ENCODE measurements at places on chromosomes 7 and 10. TPM values are rescaled to one million over a fixed set of nuclear protein-coding genes. Genes with fewer than 3 reads are reported as not detected.

The ZYX gene
- polyA plus RNA-seq = 79.6 TPM

The OR2A42 gene
- not detected for polyA plus RNA-seq

The CNTNAP2 gene
- polyA plus RNA-seq = 145 TPM

GRCh38 chr10:82492647-82493046 lies 617.7 kb downstream of the NRG3 start:
- DNase-seq = no peak

DNA sequence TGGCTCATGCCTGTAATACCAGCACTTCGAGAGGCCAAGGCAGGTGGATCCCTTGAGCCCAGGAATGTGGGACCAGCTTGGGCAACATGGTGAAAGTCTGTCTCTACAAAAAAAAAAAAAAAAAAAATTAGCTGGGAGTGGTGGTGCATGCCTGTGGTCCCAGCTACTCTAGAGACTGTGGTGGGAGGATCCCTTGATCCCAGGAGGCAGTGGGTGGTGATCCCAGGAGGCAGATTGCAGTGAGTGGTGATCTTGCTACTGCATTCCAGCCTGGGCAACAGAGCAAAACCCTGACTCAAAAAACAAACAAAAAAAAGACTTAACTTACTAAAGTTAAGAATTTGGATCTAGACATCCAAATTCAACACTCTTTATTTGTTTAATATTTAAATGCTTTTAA lies 10.2 kb upstream of the ADO start:
- no peak for DNase-seq

- no peak for DNase-seq
Measured at GRCh38 chr7:139854803-139855497, 25.9 kb downstream of the TBXAS1 start.

Data from brain (organoid and tissue), 16 donors.